ENCODE measurements at places on chromosomes 2 and 18.

DNA sequence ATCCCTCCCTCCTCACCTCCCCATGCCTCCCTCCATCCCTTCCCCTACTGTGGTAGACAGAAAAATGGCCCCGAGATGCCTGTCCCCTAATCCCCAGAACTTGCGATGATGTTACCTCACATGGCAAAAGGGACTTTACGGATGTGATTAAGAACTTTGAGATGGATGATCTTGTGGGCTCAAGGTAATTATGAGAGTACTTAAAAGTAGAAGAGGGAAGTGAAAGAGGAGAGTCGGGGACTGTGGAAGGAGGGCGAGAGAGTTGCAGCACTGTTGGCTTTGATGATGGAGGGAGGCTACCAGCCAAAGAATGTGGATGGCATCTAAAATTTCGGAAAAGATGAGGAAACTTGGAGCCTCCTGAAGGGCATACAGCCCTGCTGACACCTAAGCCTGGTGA lies 66.5 kb downstream of the AGAP1 start:
- peak; percentile 46 for DNase-seq

DNA sequence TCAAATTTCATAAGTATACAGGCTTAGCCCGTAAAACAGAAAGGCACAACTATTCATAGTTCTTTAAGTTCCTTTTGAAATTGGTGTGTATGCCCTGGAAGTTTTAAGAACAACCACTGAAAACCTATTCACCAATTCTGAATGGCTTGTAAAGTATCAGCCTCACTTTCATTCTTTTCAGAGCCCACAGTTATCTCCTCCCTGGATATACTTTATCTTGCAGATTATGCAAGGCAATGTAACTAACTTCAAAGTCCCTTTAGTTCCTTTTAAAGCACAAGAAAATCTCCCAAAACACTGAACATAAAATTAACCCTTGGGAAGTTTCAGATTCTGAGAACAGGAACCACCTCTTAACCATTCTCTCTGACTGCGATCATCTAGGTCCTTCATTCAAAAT lies 1.1 kb downstream of the STRN start:
- no peak for DNase-seq

DNA sequence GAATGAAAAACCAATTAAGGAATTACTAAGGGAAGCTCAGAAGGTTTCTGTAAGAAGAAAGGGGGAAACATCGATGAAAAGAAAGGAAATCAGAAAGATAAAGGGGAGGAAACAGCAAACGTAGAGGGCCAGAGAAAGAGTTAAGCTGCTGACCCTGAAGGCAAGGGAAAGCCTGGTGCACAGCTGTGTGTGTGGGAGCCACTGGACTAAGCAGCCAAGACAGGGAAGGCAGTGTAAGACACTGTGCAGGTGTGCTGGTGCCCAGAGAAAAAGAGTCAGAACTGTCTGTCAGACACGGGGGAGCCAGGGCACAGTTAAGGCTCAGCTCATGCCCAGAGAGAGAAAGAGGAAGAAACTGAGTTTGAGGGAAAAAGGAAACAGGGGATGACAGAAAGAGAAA lies 104.0 kb downstream of the HIBCH start:
- DNase-seq, result no peak

- no peak for DNase-seq
Measured at GRCh38 chr2:64065516-64065915, 46.3 kb upstream of the VPS54 start.

DNA sequence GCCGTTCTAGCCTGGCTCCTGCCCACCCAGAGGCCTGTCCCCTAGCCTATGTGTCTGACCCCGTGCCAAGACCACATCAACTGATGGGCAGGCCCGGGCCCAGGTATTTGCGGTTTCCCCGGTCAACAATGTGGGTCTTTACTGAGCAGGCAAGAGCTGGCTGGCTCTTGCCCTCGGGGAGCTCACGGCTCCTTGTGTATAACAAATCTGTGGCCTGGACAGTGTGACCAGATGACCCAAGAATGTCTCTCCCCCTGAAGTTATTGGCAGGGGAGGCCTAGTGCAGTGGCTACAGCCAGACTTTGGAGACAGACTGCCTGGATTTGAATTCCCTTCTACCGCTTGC lies 179.6 kb downstream of the KLHL29 start:
- DNase-seq, result no peak

- no peak for DNase-seq
Measured at GRCh38 chr2:143632751-143633374, 503.6 kb downstream of the ARHGAP15 start.

DNA sequence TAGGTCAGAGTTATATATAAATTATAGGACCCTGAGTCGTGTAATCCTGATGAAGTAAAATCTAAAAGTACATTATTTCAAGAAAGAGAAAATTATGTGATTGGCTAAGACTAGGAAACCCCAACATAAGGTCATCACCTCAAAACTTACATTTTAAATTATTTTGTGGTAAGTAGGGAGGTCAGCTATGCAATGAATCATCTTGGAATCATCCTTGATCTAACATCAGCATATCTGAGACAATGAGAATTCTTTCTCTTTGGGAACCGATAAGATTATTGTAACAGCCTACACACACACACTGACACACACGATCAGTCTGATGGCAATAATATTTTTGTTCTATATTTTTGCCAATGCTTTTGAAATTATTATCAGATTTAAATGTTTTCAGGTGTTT lies 904.8 kb upstream of the CHAC2 start:
- DNase-seq, result no peak

- no peak for DNase-seq
Measured at GRCh38 chr2:227623226-227623625, 5.9 kb downstream of the SCYGR4 start.

- no peak for DNase-seq
Measured at GRCh38 chr18:60069145-60069544, 169.3 kb downstream of the PMAIP1 start.

DNA sequence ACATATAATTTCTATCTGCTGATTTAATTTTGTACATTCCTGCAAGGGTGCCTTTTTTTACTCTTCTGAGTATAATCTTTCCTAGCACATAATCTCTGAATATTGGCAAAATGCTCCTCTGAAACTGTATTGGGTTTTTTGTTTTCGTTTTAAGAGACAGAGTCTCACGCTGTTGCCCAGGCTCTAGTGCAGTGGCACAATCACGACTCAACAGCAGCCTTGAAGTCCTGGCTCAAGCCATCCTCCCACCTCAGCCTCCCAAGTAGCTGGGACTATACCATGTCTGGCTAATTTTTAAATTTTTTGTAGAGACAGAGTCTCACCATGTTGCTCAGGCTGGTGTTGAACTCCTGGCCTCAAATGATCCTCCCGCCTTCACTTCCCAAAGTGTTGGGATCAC lies 104.9 kb downstream of the SPTBN1 start:
- DNase-seq, result no peak

- no peak for DNase-seq
Measured at GRCh38 chr2:11234309-11234708, 79.0 kb downstream of the SLC66A3 start.

DNA sequence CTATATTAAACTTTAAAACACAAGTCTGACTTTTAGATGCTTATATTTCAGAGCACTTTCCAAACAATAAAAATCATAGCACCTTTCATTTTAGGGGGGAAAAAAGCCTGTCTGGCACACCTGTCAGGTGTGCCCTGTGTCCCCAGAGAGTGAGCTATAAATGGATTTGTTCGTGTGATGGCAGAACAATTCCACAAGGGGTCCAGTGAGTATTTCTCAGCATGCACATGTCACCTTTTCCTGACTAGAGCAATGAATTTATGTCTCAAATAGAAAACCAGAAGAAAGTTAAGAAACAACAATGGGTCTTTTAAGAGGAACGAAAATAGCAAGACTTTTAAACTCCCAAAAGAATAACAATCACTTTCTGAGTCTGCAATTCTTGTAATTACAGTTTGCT lies 55.9 kb downstream of the ACVR1C start:
- DNase-seq, result no peak

DNA sequence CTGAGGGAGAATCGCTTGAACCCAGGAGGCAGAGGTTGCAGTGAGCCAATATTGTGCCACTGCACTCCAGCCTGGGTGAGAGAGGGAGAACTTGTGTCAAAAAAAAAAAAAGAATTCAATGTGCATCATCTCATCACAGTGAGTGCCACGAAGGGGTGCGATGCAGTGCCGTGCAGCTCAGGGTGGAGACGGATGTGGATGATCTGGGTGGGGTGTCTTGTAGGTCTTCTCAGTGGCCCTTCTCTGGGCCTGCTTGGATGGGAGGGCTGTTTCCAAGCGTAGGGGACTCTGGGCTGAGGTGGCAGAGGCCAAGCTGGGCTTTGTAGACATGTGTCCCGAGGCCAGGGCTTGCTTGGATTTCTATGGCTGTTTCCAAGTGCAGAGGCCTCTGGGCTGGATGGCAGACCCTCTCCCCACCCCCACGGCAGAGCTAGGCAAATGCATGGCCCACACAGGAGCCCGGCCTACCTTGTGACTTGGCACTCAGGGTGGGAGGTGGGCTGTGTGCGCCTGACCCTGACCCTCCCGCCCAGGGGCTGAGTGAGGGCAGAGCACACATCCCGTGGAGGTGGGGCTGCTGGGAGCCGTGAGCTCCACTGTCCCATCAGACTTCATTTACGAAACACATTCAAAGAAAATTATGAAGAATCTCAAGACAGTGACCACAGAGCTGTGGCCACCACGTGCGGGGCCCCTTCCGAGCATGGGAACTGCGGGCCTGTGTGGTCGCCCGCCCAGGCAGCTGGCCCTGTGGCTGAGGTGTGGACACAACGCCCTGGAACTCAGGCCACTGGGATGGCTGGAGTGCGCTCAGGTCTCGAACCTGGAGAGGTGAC lies 76.4 kb downstream of the ASB1 start:
- DNase-seq, result no peak

DNA sequence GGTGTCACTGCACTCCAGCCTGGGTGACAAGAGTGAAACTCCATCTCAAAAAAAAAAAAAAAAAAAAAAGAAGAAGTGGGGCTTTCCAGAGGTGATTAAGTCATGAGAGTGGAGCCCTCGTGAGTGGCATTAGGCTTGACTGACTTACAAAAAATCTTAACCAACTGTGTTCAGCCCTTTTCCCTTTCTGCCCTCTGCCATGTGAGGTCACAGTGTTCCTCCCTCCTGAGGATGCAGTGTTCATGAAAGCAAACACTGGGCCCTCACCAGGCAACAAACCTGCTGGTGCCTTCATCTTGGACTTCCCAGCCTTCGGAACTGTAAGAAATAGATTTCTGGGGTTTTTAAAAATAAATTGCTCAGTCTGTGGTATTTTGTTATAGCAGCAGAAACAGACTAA lies 37.0 kb upstream of the METTL21A start:
- DNase-seq, result peak; percentile 56

GRCh38 chr2:70354264-70354949 lies 52.5 kb upstream of the FAM136A start:
- no peak for DNase-seq

DNA sequence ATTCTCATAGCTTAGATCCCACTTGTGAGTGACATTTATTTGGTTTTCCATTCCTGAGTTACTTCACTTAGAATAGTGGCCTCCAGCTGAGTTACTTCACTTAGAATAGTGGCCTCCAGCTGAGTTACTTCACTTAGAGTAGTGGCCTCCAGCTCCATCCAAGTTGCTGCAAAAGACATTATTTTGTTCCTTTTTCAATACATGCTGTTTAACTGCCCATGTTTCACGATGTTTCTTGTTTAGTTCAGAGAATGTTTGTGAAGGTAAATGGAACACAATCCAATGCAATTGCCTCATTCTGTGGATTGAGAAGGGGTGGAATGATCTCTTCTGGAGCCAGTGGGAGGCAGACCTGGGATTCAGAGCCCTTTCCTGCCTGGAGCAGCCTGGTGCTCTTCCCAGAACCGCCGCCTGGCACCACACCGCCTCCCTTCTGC lies 273.5 kb upstream of the ATP5MC3 start:
- no peak for DNase-seq

DNA sequence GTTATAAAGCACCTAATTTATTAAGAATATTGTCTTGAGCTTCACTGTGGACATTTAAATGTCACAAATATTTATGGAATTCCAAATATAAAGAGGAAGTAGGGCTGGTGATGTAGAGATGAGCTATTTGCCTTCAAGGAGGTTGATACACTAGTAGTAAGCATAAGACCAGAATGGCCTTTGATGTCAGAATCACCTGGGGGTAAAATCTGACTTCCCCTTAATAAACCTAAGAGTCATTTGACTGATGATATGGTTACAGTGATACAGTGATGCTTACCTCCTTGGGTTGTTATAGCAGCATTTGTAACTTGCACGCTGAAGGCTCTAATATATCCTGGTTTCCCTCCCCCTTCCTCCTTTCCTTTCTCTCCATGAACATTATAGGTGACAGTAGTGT lies 143.7 kb downstream of the CERS6 start:
- DNase-seq, result no peak

DNA sequence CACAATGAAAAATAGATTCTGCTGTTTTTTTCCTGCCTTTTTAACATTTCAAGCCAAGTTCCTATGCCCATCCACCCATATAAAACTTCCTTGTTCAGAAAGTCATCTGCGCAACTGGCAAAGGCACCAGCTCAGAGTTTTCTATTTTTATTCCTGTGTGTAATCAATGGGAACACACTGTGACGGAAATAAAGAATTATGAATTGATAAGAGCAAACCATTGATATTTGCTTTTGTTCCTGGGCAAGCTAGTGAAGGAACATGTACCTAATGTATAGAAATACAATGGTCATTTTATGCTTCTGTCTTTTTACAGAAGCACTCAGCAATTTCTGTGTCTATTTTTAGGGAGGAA lies 30.8 kb upstream of the AAK1 start:
- DNase-seq, result no peak

DNA sequence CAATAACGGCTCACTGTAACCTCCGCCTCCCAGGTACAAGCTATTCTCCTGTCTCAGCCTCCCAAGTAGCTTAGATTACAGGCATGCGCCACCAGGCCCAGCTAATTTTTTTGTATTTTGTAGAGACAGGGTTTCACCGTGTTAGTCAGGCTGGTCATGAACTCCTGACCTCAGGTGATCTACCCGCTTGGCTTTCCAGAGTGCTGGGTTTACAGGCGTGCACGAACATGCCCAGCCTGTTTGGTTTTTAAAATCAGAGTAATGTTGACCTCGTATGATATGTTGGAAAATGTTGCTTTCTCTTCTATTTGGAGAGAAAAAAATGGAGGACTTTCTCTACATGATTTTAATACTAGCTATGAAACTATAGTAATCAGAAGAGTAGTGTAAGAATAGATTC lies 386.2 kb downstream of the PTH2R start:
- DNase-seq, result no peak

- no peak for DNase-seq
Measured at GRCh38 chr18:26488417-26489009, 59.8 kb downstream of the KCTD1 start.

- DNase-seq, result no peak
Measured at GRCh38 chr2:99571954-99572353, 82.1 kb upstream of the REV1 start.

GRCh38 chr18:9803698-9804516 lies 81.9 kb upstream of the TXNDC2 start:
- no peak for DNase-seq

DNA sequence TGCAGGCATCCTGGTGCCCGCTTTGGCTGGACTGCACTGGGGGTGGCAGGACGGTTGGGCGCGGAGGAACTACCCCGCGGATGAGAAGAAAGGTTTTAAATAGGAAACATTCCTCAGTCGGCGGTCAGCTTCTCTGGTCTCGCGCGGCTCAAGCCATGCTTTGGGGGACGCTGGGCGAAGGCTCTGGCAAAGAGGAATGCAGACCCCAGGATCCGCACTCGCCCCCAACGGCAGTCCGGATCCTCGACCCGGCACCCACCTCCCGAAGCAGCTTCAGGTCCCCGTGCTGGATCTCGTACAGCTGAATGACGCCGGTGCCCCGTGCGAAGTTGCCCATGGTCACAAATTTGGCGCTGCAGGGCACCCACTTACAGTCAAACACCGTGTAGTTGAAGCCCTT lies 686 bp upstream of the PNO1 start:
- peak; percentile 83 for DNase-seq

Data from GM06990 (cell line).